ENCODE measurements at places on chromosomes 13 and 19. TPM values are rescaled to one million over a fixed set of nuclear protein-coding genes. Genes with fewer than 3 reads are reported as not detected.

MAP2K2 gene
- 192 TPM for total RNA-seq

SMAD9 gene
- 26.3 TPM for total RNA-seq

CYP4F3 gene
- total RNA-seq: 0.43 TPM

DNA sequence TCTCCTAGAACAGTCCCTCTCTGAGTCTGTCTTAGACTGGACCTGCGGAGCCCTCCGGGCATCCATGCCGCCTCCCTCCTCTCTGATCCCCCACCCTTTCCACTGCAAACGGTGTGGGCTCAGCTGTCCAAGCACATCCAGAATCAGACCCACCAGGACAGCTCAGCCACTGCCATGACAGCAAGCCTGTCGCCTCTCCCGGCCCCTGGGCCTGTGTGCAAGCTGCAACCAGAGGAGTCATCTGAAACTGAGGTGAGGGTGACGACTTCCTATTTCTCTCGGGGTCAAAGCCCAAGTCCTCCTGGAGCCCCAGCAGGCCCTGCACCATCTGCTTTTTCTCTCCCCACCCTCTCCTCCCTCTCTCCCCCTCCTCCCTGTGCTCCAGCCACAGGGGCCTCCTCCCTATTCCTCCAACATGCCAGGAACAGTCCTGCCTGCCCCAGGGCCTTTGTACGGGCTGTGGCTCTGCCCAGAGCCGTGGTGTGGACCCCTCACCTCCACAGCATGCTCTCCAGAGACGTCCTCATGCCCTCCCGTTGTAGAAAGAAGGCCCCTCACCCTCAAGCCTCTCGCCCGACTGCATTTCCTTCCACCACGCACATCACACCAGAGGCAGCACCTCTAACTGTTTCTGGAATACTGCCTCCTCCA lies 23.5 kb upstream of the MYDGF start:
- DNase-seq: no peak
- no peaks in the 10 kb centered on the region for H3K27me3 ChIP-seq
- H3K4me3 ChIP-seq: peak overlapping the region; percentile 27

DNA sequence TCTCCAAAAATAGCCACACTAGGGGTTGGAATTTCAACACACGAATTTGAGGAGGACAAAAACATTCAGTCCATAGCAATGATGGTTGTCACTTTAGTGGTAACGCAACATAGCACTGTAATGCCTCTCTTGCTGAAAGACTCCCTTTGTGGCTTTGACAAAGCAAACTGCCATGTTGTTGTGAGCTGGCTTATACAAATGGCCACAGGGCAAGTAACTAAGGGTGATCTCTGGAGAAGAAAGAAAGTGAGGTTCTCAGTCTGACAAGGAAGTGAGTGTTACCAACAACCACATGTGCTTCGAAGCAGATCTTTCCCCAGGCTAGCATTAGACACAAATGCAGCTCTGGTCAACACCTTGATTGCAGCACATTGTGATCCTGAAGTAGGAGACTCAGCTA lies 79.1 kb upstream of the PCDH17 start:
- no peaks in the 10 kb centered on the region for H3K4me1 ChIP-seq
- H3K4me3 ChIP-seq: no peak overlapping the region
- H3K36me3 ChIP-seq: no peaks in the 10 kb centered on the region
- no peak overlapping the region for H3K27ac ChIP-seq
- no peak for DNase-seq

DNA sequence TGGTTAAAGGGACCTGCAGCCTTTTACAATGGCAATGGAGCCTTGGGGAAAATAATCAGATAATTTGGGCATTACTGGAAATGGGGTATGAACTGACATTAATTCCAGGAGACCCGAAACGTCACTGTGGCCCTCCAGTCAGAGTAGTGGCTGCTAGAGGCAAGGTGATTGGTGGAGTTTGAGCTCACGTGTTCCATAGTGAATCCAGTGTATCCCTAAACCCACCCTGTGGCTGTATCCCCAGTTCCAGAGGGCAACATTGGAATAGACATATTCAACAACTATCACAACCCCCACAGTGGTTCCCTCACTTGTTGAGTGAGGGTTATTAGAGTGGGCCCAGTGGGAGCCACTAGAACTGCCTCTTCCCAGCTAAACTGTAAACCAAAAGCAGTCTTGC lies 3.3 kb upstream of the LILRA2 start:
- H3K36me3 ChIP-seq: no peaks in the 10 kb centered on the region
- peaks cover 2% of the 10 kb centered on the region for H3K27me3 ChIP-seq
- DNase-seq: no peak
- no peaks in the 10 kb centered on the region for H3K4me1 ChIP-seq
- no peak overlapping the region for H3K4me3 ChIP-seq
- H3K27ac ChIP-seq: no peak overlapping the region

- no peaks in the 10 kb centered on the region for H3K36me3 ChIP-seq
- no peak for DNase-seq
- H3K27me3 ChIP-seq: no peaks in the 10 kb centered on the region
- peaks cover 6% of the 10 kb centered on the region for H3K4me1 ChIP-seq
- H3K27ac ChIP-seq: no peak overlapping the region
Measured at GRCh38 chr13:44810061-44810840, 179.0 kb downstream of the NUFIP1 start.

GRCh38 chr13:35309706-35310105 lies 166.8 kb downstream of the MAB21L1 start:
- H3K27ac ChIP-seq: no peak overlapping the region
- no peaks in the 10 kb centered on the region for H3K36me3 ChIP-seq
- H3K27me3 ChIP-seq: no peaks in the 10 kb centered on the region
- H3K4me3 ChIP-seq: no peak overlapping the region
- H3K4me1 ChIP-seq: no peaks in the 10 kb centered on the region
- DNase-seq: no peak
